Right cardiac atrium (tissue), 5 donors: ENCODE measurements at places on chromosomes 12 and 14. TPM values are rescaled to one million over a fixed set of nuclear protein-coding genes. Genes with fewer than 3 reads are reported as not detected.

CD27 gene
- 0.29 TPM for total RNA-seq

DNA sequence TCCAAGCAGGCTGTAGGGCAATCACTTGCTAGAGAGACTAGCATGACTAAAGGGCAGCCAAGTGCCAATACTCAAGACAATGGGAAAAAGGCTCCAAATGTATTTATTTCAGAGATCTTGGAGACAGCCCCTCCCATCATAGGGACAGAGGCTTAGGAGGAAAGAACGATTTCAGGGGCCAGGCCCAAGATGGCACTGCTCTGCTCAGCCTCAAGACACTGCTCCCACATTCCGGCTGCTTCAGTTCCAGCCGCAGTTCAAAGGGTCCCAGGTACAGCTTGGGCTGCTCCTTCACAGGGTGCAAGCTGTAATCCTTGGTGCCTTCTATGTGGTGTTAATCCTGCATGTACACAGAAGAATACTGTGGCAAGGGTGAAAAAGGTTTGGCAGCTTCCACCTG is 19.4 kb upstream of the OR4K5 start:
- DNase-seq = no peak

LRTM2 gene
- total RNA-seq = not detected

DNA sequence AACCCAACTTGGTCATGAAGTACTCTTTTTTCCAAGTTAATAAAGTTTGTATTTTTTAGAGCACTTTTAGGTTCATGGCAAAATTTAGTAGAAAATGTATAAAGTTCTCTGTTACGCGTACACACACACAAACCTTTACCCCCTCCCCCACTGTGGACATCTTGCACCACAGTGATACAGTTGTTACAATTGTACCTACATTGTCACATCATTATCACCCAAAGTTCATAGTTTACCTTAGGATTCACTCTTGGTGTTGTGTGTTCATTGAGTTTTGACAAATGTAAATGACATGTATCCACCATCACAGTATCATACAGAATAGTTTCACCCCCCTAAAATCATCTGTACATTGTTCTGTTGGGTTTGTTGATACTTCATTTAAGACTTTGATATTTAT is 23.9 kb downstream of the PLEKHA5 start:
- DNase-seq = no peak

- DNase-seq = no peak
Observed at GRCh38 chr12:3720772-3721171, 32.1 kb downstream of the CRACR2A start.

- no peak for DNase-seq
Observed at GRCh38 chr12:26666286-26666685, 166.7 kb downstream of the ITPR2 start.

- no peak for DNase-seq
Observed at GRCh38 chr12:67043771-67044170, 225.4 kb upstream of the CAND1 start.

- peak; percentile 63 for DNase-seq
Observed at GRCh38 chr12:24045816-24046257, 96.4 kb upstream of the SOX5 start.

- no peak for DNase-seq
Observed at GRCh38 chr14:30267141-30267540, 291.8 kb upstream of the G2E3 start.

- DNase-seq = no peak
Observed at GRCh38 chr12:52042706-52043385, 8.4 kb upstream of the NR4A1 start.
